ENCODE measurements at places on chromosomes 12 and 14.

DNA sequence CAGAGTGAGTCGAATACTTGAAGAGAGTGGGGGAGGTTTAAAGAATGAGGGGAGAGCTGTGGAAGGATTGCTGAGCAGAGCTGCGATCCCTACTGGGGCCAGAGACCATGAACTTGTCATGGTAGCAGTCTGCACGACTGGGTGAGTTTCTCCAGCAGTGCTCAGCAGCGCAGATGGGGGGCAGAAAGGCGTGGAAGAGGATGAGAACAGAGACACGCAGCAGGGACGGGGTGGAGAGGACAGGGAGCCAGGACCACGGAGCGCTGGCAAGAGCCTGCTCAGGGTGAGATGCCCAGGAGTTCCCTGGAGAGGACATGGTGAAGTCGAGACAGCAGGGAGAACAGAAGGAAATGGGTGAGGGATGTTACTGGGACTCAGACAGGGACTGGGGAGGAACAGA, 2.1 kb upstream of the AQP6 start:
- no peak for DNase-seq

DNA sequence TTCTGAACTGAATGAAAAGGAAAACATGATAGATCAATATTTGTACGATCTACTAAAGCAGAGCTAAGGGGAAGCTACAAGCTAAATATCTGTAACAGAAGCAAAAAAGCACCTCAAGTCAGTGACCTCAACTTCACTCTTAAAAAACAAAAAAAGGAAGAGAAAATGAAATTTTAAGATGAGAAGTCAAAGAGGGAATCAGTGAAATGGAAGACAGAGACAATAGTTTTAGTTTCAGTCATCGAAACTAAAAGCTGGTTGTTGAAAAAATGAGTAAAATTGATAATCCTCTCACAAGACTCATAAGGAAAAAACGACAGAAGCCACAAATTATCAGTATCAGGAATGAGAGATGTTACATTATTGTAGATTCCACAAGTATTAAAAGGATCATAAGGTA, 11.9 kb upstream of the SLC2A13 start:
- DNase-seq, result no peak

- DNase-seq, result no peak
Observed at GRCh38 chr12:98582093-98582492, 11.4 kb upstream of the SLC25A3 start.

DNA sequence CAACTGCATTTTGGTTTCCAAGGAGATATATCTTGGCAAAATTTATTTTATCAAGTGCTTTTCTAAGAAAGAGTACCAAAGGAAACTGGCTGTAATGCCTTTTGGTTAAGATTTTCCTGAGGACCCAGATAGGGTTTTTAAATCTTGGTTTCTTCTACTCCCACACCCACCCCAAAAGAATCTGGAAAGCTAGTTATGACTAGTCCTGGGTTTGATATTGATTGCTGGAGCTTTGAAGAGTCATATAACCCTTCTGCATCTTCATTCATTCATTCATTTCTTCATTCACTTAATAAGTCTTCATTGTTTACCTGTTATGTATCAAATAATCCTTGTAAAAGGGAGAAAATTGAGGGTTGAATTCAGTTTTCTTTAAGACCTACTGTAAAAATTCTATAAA, 425.2 kb downstream of the PCNX1 start:
- no peak for DNase-seq

DNA sequence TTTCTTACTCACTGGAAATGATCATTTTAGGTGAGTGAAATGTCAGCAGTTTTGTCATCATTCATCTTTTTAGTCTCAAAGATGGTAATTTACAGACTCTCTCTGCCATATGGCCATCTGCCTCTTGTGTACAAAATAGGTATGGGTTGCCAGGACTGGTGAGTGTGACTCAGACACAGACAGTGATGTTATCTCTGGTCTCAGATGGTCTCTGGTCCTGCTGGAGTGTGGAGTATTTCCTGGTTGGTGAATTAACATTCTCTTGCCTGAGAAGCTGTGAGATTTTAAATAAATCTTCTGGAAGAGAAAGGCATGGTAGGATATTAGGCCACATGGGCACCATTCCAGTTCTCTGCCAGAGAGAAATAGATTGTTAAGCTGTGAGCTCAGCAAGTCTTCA, 207.0 kb downstream of the ATP23 start:
- DNase-seq, result no peak

- no peak for DNase-seq
Observed at GRCh38 chr12:97229004-97229403, 233.6 kb upstream of the RMST start.

- DNase-seq, result no peak
Observed at GRCh38 chr12:101794574-101794973, 36.2 kb downstream of the GNPTAB start.

DNA sequence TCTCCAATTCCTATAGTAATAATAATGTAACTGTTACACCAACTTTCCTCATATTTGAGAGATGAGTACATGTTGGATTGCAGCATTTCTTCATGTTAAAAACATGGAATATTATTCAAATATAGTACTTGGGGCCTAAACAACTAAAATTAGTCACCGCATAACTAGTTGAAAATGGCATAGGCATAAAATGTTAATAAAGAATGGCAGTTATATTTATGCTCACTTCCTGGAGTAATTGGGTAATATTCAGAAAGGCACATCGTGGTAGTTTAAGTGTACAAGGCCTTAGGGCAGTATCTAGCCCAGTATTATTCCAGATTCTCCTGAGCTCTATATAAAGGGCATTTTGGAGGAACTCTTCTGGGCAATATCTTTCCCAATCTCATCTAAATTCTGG, 46.0 kb downstream of the ERGIC2 start:
- DNase-seq, result no peak

DNA sequence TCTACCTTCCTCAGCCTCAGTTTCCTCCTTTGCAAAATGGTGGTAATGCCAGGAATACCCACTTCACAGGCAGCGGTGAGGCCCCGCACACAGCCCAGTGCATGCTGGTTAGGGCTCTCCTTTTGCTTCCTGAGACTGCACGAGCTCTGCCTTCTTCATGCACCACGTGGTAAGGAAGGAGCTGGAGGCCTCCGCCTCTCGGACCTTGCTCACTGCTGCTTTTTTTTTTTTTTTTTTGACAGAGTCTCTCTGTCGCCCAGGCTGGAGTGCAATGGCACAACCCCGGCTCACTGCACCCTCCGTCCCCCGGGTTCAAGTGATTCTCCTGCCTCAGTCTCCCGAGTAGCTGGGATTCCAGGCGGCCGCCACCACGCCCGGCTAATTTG, 18.1 kb downstream of the TAMALIN start:
- DNase-seq, result peak; percentile 45

DNA sequence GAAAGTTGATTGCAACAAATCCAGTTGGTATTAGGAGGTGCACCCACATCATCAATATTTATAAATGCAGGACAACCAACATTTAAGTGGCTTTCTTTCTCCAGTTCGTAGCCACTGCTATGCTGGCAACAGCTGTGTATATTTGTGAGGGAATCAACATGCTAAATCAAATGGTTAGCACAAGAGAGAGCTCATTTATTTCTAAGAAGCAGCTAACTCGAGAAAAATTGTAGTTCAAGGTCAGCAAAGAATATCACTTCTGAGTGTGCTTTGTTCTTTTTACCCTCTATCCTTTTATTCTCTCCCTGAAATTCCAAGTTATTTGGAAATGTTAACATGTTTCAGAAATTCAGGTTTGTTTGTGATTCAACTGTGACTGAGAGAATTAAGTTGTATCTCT, 137.3 kb downstream of the NAV3 start:
- DNase-seq, result no peak

DNA sequence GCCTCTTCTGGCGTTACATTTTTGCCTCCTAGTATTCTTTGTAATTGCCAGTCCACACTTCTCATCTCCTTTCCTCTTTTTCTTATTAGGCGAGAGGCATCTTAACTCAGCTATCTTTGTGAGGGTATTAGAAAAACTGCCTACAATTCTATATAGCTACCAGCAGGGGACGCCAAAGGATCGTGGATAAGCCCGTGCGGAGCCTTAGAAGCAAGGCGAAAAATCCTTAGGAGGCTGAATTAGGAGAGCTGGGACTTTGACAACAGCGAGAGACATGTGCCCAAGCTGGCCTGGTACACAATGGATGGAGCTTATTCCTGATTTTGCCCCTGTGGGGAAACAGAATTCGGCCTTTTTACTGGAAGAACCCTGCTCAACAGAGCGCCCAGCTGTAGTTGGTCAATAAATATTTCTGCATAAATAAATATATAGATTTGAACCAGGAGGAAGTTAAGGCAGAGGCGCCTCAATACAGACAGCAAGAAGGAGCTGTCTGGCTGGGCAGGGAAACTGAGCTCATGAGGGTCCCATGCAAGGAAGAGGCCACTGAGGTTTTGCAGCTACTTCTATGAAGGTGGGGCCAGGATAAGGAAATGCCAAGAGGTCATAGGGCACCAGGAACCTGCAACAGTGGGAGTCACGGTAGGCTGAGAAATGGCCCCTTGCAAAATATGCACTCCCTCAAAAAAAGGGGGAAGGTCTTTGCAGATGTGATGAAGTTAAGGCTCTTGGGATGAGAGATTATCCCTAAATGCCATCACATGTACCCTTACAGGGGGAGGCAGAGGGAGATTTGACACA, 14.6 kb upstream of the RBM19 start:
- DNase-seq, result no peak

- DNase-seq, result no peak
Observed at GRCh38 chr12:69442894-69443293, 27.3 kb upstream of the FRS2 start.

GRCh38 chr12:91017043-91017442, 12.3 kb upstream of the EPYC start:
- DNase-seq, result no peak

GRCh38 chr12:44286821-44287505, 451.1 kb downstream of the TMEM117 start:
- no peak for DNase-seq

DNA sequence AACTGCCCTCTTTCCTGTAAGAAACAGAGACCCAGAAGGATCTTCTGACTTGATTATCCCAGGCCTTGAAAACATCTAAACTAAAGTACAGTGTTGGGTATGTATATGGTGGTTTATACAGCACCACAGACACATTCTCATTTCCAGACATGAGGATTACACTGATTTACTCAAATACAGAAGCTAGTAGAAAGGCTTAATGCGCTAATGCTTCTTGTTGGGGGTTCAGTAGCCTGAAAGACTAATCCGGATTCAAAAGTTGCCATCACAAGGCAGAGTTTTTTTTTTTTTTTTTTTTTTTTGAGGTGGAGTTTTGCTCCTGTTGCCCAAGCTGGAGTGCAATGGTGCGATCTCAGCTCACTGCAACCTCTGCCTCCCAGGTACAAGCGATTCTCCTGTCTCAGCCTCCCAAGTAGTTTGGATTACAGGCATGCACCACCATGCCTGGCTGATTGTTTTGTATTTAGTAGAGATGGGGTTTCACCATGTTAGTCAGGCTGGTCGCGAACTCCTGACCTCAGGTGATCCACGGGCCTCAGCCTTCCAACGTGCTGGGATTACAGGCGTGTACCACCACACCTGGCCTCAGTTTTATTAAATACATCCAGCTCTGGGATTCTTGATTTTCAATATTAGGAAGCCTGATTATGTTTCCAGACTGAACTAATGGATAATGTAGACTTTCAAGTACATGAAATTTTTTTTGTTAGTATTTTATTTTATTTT, 46.3 kb upstream of the HECTD1 start:
- DNase-seq, result no peak

DNA sequence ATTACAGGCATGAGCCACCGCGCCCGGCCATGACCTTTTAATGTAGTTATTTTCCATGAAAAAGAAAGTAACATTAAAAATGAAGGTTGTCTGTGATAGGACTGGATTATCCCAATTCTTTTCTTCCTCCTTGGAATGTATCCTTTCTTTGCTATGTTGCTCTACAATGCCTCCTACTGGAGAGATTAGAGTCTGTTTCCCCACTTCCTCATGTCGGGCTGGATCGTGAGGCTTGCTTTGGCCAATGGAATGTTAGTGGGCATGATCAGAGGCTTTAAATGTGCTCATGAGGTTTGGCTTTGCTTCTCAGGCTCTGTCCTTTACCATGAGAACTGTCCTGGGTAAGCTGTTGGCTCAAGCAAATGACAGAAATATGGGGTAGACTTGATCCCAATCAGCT, 34.7 kb upstream of the SOCS2 start:
- no peak for DNase-seq

DNA sequence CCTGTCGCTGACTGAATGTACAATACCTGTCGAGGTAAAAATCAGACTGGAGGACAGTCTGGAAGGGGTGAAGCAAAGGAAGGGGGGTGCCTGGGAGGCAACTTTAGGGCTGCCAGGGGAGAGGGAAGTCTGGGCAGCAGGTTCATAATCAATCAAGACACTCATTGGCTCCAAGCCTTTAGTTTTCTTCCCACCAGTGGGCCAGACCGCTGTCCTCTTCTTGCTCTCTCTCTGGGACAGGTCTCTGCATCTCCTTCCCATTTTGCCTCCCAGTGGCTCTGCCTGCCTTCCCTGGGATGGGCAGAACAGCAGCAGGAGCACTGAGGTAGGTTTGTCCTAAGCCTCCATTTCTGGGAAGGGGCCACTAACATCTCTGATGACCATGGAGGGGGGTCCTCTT, 206.5 kb downstream of the TTC8 start:
- DNase-seq, result no peak

GRCh38 chr14:30196861-30197260, 269.2 kb upstream of the PRKD1 start:
- DNase-seq, result no peak

GRCh38 chr12:95402096-95402495, 71.9 kb upstream of the METAP2 start:
- no peak for DNase-seq

DNA sequence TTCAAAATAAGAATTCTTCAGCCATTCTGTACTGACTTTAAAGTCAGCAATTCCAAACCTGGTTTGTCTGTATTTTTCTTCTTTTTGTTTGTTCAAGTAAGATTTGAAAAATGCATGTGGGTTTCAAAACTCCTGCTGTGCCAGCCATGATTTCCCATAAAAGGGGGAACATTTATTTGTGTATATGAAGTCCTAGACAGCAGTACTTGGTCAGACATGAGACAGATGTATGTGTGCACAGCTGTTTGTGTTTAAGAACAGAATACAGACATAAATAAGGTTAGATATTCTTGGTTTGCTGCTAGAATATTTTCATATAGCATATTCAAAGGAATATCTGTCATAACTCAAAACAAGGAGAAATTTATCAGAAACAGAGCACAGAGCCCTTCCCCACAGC, 236.0 kb downstream of the ADAMTS20 start:
- DNase-seq, result no peak

GRCh38 chr14:34035177-34035933, 84.5 kb upstream of the EGLN3 start:
- DNase-seq, result no peak

- no peak for DNase-seq
Observed at GRCh38 chr14:31971612-31972011, 105.5 kb upstream of the ARHGAP5 start.

GRCh38 chr12:69821456-69822159, 3.4 kb upstream of the MYRFL start:
- no peak for DNase-seq

GRCh38 chr14:70148911-70149595, 39.7 kb downstream of the SLC8A3 start:
- DNase-seq, result no peak

- no peak for DNase-seq
Observed at GRCh38 chr14:91341334-91341733, 76.3 kb downstream of the CCDC88C start.
